ENCODE measurements at places on chromosomes 13 and 19.

GRCh38 chr13:49828453-49828852, 36.0 kb upstream of the KPNA3 start:
- no peak for DNase-seq

- DNase-seq: peak; percentile 74
Observed at GRCh38 chr13:109385242-109385560, 401.2 kb downstream of the IRS2 start.

- DNase-seq: no peak
Observed at GRCh38 chr13:43293008-43293407, 269.6 kb downstream of the DNAJC15 start.

GRCh38 chr19:10748927-10749434, 31.1 kb downstream of the DNM2 start:
- no peak for DNase-seq

DNA sequence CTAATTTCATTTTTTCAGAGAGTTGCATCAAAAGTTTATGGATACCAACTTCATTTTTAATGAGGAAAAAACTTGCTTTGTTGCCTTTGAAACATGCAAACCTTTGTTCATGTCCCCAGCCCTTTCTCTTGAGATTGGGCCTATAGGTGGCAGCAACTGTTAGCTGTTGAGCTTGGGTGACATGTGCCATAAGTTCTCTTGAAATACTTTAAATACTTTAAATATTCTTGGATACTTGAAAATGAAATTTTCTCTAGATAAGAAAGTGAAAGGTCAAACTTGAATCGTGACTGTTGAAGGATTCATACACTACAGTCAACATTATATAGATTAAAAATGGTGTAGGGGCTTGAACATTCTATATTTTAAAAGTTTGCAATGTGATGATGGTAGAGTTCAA, 294.9 kb downstream of the NDFIP2 start:
- peak; percentile 57 for DNase-seq

- DNase-seq: peak; percentile 63
Observed at GRCh38 chr13:43865892-43866291, 13.6 kb downstream of the CCDC122 start.

DNA sequence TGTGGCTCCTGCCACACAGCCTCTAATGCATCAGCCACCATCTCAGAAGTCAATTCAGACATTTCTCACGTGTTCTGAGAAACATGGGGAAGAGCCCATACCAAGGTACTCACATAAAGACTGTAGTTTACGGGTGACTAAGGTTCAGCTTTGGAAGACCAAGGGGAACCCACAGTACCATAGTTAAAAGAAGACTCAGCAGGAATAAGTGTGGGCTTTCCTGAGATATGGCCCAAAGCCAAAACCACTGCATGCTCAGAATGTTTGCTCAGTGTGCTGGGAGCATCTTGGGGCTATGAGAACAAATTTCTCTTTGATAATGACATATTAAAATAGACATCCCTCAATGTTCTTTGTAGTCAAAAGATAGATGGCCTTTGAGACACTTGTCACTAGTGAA, 283.8 kb downstream of the DCT start:
- DNase-seq: peak; percentile 59

DNA sequence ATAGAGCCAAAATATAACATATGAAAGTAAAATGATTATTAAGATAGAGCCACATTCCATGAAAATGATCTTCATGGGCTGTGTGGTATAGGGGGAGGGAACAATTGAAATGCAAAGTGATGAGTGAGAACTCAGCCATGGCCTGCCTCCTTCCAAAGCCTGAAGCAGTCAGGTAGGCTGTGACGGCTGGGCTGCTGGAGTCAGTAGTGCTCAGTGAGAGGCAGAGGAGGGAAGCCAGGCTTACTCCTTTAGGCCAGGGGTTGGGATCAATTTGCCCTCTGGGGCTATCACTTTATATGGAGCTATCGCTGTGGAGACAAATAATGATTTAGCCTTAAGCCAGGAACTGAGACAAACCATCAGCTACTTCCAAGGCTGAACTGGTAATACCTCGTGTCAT, 654.9 kb downstream of the FGF9 start:
- DNase-seq: no peak

- no peak for DNase-seq
Observed at GRCh38 chr13:74978591-74978990, 503.4 kb downstream of the TBC1D4 start.

- no peak for DNase-seq
Observed at GRCh38 chr19:42989851-42990250, 36.4 kb downstream of the PSG11 start.

GRCh38 chr13:63110466-63110865, 1694.8 kb upstream of the PCDH20 start:
- DNase-seq: peak; percentile 32

GRCh38 chr13:87884884-87885283, 213.7 kb downstream of the SLITRK5 start:
- no peak for DNase-seq

GRCh38 chr13:76967031-76967430, 18.7 kb downstream of the ACOD1 start:
- no peak for DNase-seq

GRCh38 chr19:4722671-4723594, 709 bp downstream of the DPP9 start:
- DNase-seq: peak; percentile 56

DNA sequence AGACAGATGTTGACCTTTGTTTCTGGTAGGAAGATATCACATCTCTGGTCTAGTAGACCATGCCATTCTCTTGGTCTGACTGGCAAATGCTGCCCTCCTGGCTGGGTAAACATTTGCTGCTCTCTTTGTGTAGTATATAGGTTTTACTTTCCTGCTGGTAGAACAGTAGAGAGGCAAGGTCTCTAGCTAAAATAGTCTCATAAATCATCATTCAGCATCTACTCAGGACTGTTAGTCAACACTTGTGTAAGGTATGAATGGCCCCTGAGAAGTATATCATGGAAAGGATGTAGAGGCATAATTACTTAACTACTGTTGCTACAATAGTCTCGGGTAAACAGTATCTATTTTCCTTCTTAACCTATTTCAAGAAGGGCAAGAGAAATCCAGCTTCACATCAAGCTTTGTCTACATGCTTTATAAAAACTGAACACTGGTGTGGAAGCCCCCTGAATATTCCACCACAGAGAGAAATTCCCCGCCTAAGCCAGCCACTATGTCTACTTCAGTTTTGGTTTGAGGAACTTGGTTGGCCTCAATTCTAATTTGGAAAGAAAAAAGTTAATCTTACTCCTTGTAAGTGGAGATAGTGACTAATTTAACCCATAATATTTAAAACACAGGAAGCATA, 18.4 kb upstream of the MYCBP2 start:
- no peak for DNase-seq

All from AG09309 (cell line).